ENCODE measurements at places on chromosomes 5 and 9.

GRCh38 chr9:87088621-87089365 is 141.5 kb upstream of the GAS1 start:
- no peak for DNase-seq

DNA sequence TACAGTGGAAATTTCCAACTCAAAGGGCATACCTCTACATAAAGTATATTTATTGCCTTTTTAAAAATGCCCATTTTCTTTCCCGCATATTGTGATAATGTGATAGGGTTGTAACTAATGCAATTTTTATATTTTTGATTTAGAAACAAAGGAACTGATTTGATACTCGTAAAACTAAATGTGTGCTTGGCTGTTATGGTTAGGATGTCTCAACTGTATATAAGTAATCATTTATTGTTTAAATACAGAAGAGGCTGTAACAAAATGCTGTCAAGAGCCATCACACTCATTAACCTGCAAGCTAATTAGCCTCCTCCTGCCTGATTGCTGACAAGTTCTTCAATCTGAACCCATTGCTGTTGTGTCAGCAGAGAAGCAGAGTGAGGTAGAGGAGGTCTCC is 149.2 kb downstream of the PBX3 start:
- no peak for DNase-seq

GRCh38 chr5:139574641-139575312 is 13.6 kb downstream of the UBE2D2 start:
- no peak for DNase-seq

DNA sequence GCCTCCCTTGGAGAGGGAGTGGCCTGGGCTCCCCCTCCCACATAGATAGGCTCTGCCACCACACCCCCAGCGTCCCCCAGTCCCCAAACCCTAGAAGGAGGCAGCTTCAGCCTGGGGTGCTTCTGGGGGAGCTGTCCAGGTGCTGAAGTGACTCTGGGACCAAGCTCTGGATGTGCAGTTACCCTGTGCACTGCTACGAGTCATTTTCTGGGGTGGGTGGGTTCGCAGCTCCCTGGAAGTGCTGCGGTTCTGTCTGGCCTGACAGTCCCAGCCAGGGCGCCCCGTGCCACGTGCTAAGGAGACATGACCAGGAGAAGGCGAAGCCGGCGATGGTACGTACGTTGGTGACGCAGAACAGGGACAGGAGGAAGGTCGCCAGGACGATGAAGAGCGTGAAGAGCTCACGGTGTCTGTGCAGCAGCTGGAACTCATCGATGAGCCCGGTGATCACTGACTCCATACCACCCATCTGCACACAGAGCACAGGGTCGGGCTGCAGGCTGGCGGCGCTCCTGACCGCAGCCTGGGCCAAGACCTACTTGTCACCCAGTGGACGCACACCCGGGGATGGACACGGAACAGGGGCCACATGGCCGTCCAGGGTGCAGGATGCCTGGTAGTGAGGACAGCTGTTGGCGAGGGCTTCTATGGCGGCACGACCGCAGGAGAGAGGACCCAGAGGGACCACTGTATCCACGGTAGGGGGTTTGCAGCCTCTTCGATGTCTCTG is 35.7 kb downstream of the SLC6A3 start:
- DNase-seq = no peak

- DNase-seq = no peak
These were observed 740 bp upstream of the TRMT10B start for GRCh38 chr9:37752642-37753488.

DNA sequence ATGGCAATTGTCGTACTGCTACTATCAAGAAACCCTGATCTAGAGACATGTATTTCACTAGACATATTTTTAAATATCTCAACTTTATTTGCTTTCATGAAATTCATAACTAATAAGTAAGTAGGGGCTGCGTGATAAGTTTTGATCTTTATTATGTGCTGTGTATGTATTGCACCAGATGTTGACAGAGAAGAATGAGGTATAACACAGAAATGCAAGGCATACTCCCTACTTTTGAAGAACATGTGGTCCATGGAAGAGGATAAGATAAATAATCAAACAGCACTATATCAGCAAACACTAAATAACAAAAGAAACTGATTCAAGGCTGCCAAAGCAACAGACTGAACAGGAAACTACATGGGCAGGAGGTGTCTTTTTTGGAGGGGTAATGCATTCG is 60.9 kb downstream of the FREM1 start:
- no peak for DNase-seq

DNA sequence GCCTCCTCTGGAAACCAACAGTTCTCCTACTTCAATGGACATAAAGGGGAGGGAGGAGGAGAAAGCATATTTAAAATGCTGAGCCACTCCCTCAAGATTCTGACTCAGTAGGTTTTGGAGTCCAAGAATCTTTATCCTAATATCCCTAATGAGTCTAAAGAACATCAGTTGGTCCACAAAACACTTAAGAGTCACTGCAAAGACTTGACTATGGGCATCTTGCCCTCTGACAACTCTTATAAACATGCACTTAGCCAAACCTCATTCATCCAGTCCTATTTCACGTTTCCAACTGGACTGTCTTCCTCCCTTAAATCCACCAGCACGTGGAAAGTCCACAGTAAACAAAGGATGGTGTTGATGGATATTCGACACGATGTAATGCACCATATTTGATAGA is 172.5 kb downstream of the FAM114A2 start:
- no peak for DNase-seq

- DNase-seq = no peak
These were observed 140.3 kb downstream of the LPAR1 start for GRCh38 chr9:110897943-110898342.

DNA sequence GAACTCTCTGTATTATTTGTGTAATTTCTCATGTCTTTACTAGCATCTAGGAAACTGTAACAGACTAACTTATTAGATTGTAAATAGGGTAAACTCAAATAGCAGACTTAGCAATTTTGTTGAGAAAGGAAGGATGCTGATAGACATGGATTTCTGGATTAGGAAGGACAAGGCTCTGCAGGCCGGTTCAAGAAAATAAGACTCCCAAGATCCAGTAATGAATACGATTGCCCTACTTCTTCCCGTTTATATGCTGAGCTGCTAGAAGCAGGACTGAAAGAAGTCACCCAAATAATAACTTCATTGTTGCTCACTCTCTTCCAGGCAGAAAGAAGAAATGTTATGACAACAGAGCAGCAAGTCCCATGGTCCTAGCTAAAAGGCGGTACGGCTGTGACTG is 22.8 kb upstream of the C9orf40 start:
- no peak for DNase-seq

DNA sequence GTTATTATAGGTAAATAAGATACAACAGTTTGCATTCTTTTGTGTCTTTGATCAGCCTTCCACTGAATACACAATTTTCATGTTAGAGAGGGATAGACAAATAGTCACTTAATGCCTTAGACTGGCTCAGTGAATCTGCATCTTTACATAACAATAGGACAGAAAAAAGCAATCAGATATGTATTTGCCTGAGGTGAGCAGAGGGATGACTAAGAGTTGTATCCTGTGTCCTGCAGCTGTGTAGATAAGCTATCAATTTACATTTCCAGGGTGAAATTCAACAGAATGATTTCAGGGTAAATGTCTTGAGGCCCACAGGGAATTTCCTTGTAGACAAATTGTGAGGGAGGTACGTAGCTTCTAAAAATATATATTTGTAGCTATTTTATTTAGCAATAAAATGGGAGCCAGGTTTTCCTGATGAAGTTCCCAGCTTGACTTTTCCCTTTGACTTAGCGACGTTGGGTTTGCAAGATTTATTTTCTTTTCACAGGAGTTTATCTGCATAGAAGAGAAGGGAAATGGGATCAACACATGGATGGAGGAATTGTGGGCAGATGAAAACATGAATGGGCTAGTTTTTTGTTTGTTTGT is 586.1 kb upstream of the CDH6 start:
- no peak for DNase-seq

DNA sequence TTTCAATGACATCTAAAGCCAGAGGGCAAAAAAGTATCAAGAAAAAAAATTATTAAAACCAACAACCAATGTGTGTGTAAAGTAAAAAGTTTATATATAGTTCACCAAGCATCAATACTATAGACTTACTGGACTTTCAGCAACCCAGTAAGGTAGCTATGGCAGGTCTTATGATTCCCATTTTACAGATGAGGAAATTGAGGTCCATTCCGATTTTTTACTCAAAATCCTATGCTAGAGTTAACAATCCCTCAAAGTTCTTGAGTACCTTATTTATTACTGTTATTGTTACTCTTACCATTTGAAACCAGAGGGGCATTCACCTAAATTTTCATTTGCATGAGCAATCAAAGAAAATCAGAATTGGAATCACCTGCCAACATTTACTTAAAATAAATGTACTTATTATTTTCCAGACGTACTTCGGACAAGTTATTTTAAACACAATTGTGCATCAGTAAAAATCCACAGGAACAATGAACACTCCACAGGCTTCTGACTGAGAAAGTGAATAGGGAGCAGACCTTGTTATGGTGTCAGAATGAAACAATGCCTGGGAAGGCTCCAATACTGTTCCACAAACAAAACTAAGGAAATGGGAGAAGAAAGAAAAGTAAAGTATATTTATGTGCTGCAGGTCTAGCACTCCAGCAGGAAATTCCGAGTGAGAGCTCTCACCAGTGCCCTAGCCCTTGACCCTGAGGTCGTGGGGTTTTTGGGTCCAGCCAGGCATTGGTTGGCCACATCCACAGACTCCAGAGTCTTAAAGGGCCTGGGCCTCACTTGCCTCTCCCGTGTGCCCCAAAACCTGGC is 229.9 kb downstream of the PIK3R1 start:
- no peak for DNase-seq

GRCh38 chr5:43019291-43019613 is 20.9 kb downstream of the ANXA2R start:
- no peak for DNase-seq

DNA sequence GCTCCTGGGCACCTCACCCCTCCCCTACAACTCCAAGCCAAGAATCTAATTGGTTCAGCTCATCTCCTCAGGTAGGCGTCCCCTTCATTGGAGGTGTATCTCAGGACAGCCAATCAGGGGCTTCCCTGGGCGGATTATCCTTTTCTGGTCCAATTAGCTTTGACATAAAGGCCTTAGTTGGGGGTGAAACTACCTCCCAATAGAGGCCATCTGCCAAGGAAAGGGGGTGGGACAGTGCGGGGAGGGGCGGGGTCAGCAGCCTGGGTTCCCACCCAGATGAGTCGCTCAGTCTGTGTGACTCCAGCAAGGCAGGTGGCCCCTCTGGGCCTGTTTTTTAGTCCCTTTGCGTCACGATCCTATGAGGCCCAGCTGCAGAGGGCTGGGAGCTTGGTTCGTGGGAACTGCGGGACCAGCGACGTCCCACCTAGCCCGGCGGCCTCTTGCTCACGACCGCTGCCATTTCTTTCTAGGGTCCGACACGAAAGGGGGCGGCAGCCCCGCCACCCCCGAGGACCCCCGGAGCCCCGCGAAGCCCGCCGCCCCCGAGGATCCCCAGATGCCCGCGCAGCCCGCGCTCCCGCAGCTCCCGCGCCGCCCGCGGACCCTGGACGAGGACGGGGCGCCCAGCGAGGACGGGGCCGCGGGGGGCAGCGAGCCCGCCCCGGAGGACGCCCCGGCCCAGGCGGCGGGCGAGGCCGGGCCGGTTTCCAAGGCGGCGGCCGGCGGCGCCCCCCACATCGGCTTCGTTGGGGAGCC is 8.9 kb downstream of the PRRT1B start:
- DNase-seq = no peak

- DNase-seq = no peak
These were observed 82.8 kb downstream of the DAP start for GRCh38 chr5:10678244-10678643.

DNA sequence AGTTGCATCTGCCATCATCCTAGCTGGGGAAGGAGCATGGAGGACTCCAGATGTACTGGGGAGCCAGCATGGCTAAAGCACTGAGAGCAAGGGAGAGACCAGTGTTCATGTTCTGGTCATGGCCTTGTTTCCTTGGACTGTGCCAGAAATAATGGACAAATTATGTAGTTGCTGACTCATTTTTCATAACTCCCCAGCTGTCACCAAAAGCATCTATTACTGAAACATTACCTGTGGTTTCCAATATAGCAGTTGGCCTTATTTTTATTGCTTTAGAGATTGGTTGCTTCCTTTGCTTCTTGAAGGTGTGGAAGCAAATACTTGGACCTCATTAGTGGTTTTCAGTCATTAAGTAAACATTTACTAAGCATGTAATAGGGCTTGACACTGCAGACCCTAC is 11.3 kb downstream of the RALGPS1 start:
- no peak for DNase-seq

GRCh38 chr9:22363421-22363887 is 83.2 kb upstream of the DMRTA1 start:
- DNase-seq = no peak

DNA sequence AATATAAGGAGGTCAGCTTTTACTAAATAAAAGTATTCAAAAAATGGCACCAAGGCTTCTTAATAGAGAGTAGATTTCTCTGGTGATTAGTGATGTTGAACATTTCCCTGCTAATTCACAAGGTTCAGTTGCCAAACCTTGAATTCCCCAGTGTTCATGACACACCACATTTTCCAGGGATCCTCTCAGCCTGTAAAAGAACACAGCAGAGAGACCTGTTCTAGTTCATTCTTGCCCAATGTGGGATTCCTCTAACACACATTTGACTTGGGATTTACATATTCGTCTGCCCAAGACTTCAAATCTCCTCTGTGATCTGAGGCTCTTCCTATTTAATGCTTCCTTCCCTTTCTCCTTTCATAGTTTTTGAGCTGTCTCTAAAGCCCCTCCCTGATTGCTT is 273.2 kb upstream of the CDH9 start:
- no peak for DNase-seq

DNA sequence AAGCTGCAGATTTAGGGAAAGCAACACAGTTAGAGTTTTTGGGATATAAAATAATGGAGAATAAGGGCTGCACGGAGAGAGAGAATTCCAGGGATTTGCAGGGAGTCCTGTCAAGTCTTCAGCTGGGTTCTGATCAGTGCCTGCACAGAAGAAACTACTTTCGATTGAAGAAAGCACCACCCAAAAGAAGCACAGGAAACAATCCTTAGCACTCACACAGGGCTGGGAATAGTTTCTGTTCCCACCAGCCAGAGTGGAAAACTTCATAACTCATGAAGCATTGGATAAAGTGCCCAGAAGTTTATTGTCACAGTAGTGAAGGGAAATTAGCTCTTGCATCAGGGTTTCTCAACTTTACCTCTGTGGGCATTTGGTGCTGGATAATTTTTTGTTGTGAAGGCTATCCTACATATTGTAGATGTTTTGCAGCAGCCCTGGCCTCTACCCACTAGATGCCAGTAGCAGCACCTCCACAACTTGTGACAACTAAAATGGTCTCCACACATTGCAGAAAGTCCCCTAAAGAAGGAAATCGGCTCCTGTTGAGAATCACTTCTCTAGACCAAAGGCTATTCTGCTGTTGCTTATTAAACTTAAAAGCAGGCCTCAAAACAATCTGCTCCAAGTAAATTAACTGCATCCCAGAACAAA is 71.0 kb upstream of the FAM120A start:
- DNase-seq = no peak

DNA sequence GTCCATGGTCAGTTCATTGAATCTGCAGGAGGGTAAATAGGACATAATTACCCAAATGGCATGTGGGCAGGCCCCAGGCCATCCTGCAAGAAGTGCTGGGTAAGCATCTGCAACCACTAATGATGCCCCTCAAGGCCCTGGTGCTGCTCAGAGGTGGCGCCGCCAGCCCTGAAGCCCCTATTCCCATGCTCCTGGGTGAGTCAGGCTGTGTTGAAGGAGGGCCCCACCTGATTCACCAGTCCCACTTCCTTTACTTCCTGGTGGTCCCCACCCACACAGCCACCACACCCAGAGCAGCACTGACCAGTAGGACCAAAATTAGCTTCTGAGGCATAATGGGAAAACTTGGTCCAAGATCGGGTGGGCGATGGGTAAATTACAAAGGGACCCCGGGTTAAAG is 120.4 kb upstream of the SPRY4 start:
- DNase-seq = no peak

Measured in NCI-H446 treated with DMSO at 0.1 percent for 48 hours (cell line).